WTC11 (cell line): ENCODE measurements at places on chromosomes 1 and 21.

DNA sequence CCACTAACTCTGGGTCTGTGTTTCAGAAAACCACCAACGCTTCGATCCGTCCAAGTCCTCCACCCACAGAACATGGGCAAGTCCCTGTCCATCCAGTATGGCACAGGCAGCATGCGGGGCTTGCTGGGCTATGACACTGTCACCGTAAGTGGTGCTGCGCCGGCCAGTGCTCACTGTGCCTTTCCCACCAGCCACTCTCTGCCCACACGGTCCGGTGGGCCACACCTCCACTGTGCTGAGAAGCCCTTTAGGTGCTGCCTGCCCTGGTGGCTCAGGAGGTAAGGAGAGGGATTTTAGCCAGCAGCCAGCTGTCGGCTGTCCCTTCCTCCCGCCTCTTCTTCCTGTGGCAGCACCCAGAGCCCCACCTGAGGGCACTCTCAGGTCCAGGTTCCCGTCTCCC lies 33.9 kb downstream of the PROK1 start:
- no peak for DNase-seq

GRCh38 chr1:151831605-151832004 lies at the start of gene RORC:
TSS of gene RORC (minus strand) at chr1:151831802. CDS start at chr1:151831764, 38 bp downstream.
- no peak for DNase-seq

- DNase-seq: no peak
These were observed 11.6 kb upstream of the KCTD3 start for GRCh38 chr1:215555531-215555930.

DNA sequence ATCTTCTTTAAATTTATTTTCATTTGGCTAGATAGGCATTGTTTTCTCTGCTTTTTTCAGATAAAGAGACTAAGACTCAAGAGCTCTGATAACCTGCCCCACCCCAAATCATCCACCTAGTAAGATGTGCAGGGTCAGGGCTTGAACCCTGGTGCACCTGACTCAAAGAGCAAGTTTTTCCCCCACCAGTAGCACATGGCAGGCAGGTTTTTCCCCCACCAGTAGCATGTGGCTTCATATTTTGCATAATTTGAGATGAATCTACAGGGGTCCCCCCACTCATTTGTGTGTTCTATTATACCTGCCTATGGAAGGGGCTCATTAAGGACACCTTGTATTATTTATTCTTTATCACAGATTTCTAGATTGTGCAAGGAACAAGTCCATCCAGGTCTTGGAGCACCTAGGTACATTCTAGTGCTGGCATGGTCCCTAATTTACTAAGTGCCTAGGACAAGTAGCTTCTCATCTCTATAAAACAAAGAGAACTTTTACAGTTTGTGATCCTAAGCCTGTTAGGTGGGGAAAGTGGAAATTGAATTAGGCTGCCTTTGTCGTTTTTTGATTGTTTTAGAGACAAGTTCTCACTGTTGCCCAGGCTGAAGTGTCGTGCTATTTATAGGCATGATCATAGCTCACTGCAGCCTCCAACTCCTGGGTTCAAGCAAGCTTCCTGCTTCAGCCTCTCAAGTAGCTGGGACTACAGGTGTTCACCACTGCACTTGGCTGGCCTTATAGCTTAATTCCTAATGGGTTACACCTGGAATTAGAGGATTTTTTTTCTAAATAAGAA lies 13.2 kb upstream of the CTSE start:
- DNase-seq: no peak
